ENCODE measurements at places on chromosomes 13 and 19. TPM values are rescaled to one million over a fixed set of nuclear protein-coding genes. Genes with fewer than 3 reads are reported as not detected.

DNA sequence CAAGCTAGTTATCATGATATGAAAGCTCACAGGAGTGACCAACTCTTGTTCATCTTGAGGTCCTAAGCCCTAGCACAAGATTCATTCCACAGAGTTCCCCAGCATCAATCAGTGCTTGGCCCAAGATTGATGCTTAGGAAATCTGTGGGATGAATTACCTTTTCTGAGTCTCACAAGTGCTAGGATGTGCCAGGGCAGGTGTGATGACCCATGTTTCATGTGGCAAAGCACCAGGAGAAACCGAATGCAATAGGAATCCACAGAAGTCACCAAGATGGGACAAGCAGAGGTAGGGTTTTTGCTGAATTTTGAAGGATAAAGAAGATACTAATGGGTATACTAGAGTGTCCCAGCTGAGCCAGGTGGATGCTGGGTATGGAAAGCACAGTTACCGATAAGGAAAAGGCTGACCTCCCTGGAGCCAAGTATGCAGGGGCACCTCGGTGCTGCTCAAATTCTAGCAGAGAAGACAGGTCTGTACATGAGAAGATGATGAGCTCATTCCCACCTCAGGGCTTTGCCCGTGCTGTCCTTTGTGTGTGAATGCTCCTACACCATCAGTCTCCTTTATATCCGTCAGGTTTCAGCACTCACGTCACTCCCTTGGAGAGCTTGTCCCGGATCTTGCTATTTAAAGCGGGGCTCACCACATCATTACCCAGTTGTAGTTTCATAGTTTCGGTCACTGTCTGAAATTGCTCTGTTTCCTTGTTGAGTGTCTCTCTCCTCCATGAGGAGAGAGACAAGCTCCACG, 168.9 kb upstream of the TSC22D1 start:
- DNase-seq = no peak

DNA sequence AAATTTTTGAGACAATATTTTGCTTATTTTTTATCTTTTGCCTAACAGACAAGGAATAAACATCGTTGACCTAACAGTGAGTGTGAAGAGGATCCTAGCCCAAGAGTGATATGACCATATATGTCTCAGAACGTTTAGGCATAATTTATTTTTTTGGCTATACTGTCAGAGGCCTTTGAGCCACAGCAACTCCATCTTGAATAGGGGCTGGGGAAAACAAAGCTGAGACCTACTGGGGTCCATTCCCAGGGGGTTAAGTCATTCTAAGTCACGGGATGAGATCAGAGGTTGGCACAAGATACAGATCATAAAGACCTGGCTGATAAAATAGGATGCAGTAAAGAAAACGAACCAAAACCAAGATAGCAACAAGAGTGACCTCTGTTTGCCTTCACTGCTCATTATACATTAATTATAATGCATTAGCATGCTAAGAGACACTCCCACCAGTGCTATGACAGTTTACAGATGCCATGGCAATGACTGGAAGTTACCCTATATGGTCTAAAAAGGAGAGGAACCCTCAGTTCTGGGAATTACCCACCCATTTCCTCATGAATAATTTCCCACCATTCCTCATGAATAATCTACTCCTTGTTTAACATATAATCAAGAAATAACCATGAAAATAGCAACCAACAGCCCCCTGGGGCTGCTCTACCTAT, 510.9 kb upstream of the PCDH9 start:
- no peak for DNase-seq

The PEAK3 gene
- 0.25 TPM for total RNA-seq

The MCEMP1 gene
- total RNA-seq = 0.81 TPM
